ENCODE measurements at places on chromosomes 2 and 18.

DNA sequence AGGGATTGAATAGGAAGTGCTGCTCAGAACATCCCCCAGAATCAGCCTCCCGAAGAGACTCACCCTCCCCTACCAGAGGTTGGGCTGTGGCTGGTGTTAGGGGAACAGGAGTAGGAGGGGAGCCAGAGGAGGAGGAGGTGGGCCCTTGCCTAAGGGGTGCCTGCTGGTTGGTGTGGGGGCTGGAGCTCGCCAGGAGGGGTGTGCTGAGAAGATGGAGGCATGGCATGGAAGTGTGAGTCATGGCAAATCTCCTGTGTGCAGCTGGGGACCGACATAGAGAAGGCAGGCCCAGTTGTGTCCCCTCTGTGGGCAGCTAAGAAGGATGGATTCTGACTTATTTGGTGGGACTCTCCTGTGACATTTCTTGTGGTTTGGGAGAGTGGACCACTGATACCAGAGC, 73.7 kb downstream of the DGKD start:
- no peak for DNase-seq

- no peak for DNase-seq
Measured at GRCh38 chr2:67599561-67599960, 202.4 kb downstream of the ETAA1 start.

DNA sequence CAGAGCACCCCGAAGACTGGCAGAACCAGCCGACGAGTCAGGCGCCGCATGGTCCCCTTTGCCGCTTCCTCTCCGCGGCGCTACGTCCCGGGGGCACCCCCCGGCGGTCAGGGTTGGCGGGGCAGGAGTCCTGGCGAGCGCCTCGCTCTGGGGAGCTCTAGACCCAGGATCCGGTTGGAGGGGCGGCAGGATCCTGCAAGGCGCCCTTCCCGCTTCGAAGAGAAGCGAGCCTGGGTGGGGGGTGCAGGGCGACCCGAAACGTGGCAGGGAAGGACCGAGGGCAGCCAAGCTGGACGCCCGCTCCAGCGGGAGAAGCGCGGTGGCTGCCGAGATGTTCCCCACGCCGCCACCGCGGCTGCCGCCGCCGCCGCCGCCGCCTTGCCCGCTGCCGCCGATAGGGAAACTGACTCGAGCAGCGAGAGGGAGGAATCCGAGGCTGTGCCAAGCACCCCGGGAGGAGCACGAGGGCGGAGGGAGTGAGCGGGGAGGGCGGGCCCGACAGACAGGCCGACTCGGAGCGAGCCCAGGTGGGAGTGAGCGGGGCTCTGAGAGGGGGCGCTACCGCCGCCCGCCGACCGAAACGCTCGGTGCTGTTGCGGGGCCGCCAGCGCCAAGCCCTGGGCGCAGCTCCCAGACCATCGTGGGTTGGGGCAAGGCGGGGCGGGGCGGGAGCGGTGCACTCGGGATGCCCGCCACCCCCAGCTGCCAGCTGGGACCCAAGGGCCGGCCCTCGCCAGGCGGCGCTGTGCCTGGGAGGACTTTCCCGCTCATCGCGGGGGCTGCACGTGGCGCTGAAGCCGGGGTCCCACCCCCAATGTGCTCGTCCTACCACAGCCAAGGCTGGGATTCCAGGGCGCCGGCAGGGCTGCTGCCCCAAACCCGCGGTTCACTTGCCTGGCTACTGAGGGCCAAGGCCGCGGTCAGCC, at the start of gene GALNT14:
GALNT14 (minus strand) TSS at position 404 of the 926 bp plus-strand sequence; CDS start at position 50, 354 bp downstream.
- DNase-seq, result no peak

- DNase-seq, result no peak
Measured at GRCh38 chr2:230968921-230969658, 26.8 kb upstream of the SPATA3 start.

DNA sequence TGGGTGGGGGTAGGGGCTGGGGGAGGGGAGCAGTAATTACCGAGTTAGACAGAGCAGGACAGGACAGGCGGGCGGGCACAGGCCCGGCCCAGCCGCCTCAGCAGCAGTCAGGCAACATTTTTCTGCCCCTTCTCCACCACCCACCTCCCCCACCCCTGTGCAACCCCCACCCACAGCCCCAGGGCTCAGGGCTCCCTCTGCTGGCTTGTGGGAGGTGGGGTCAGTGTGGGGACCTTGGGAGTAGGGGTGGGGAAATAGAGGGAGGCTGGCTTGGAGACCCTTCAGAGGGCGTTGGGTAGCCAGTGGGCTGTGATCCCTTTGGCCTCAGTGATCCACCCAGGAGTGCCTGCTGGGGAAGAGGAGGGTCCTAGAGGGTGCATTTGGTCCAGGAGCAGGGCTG, 6.4 kb downstream of the WNT6 start:
- no peak for DNase-seq

- no peak for DNase-seq
Measured at GRCh38 chr2:88692187-88692586, 714 bp downstream of the RPIA start.

DNA sequence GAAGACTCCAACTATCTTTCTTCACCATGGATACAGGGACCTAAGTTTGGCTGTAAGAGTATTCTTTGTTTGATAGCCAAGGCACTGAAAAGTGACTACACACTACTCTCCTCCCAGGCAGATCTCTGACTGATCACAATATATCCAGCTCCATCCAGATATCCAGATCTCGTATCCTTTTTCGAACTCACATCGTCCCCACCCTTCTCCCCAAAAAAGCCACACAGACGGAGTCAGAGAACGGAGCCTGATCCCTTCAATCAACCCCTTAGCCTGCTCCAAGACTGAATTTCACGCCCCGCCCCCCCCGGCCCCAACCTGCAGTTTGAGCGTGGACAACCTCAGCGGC, 533 bp downstream of the DHX57 start:
- DNase-seq, result no peak

GRCh38 chr18:4270016-4270415, 185.1 kb downstream of the DLGAP1 start:
- no peak for DNase-seq

GRCh38 chr18:31303771-31304170, 14.2 kb upstream of the DSG1 start:
- DNase-seq, result no peak

GRCh38 chr18:6570581-6571238, 156.0 kb upstream of the L3MBTL4 start:
- DNase-seq, result no peak

DNA sequence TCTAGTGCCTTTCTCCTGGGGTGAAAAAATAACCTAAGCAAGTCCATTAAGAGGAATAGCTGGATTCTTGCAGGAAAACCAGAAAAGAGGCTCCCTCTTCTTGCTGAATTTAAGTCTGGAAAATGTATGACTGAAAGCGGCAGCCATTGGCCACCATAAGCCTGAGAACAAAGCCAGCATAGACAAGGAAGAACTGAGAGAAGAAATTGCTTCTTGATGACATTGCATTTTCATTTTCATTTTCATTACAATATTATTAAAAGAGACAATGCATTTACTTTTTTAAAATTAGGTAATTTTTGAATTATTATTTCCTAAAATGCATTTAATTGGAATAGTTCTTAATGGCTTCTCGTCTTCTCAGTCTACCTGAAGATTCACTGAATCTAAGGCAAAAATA, 1157.5 kb upstream of the ZEB2 start:
- DNase-seq, result no peak

- DNase-seq, result no peak
Measured at GRCh38 chr2:26316041-26316440, 29.9 kb upstream of the SELENOI start.

GRCh38 chr2:196537311-196537710, 102.2 kb upstream of the CCDC150 start:
- no peak for DNase-seq
